ENCODE measurements at places on chromosomes 11 and 22.

GRCh38 chr22:26395926-26396325, 33.1 kb upstream of the ASPHD2 start:
- DNase-seq, result no peak

- DNase-seq, result no peak
Observed at GRCh38 chr11:121246021-121246768, 46.4 kb upstream of the SC5D start.

- DNase-seq, result no peak
Observed at GRCh38 chr11:118618115-118618990, 10.9 kb downstream of the PHLDB1 start.

DNA sequence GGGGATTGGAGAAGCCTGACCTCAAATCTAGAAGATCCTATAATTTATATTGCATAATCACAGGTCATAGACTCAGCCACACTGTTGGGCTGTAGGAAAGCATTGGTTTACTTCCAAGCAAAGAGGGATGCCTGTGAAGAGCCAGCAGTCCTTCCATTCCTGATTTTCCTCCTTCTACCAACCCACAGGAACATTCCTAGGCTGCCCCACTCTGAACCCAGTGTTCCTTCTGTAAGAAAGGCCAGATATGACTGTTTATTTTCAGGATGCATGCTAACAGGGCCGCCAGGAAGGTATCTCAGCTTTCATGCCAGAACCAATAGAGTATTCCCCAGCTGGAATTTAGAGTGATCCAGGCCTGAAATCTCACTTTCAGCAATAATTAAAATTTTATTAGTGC, 197.1 kb downstream of the ETS1 start:
- DNase-seq, result no peak

DNA sequence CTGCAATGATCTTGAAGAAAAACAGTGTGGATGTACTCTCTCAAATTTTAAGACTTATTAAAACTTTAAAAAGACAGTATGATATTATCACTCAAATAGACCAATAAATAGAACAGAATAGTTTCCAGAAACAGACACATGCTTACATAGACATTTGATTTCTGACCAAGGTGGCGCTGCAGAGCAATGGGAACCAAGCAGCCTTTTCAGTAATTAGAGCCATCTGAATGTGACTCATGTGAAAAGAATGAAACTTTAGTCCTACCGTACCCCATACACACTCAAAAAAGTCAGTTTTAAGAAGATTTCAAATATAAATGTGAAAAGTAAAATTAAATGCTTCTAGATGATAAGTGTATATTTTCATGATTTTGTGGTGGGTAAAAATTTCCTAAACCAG, 74.2 kb upstream of the MS4A8 start:
- no peak for DNase-seq

- DNase-seq, result no peak
Observed at GRCh38 chr11:94794287-94795168, 26.4 kb downstream of the AMOTL1 start.

DNA sequence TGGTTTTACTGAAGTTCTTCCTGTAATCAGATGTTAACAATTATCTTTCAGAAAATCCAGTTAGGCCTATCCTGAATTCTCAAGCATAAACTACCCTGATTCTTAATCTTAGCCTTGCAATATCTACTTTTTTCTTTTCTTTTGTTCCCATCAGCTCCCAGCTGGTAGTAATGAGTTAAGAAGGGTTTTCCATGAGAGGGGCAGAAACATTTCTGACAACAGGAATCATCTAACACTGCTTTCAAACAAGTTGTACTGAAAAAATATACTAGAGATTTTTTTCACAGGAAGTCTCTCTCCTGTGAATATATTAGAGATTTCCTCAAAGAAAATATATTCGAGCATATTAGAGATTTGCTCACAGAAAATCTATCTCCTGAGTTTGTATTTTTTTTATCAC, 3.3 kb upstream of the TRIM6 start:
- DNase-seq, result no peak

DNA sequence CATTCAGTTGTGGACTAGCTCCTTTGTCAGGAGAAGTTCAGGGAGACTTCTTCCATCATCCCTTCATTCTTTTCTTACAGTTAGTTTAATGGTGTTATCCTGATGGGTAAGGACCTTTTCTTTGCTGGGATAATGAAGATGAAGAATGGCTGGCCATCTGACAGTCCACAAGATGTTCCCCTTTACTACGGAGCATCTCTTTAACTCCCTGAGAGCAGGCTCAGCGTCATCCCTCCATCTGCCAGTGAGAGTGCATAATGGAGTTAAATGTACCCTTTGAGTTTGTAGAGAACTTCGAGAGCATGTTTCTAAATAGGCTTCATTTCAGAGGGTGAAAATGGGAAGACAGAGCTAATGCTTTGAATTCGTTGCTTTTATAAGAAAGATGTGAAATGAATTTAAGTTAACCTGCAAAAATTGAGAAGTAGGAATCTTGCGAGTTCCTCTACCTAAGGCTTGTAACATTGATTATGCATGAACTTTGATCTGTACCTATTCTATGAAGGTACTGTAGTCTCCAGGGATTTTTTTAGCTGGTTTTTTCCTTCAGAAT, 1.7 kb downstream of the EP300 start:
- DNase-seq, result no peak

DNA sequence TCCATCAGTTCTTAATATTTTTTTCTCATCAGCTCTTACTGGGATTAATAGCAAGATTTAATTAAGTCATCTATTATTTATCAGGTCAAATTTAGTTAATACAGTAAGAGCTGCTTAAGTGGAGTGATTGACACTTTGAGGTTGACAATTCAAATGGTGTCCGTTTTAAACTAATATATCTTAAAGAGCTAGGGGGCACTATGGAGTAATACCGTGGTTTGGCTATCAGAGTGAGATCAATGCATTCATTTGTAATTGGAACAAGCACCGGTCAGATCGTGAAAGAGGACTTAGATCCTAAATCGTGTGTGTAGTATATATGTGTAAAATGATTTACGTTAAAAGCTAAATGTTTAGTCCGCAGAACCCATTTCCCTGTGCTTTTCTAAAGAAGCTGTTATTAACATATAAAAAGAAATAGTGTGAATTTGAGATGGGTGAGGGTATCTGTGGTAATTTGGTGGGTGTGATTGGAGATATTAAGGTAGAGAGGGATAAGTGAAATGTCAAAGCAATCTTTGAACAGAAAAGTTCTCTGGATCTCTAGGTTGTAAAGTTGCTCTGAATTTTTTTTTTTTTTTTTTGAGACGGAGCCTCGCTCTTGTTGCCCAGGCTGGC, 2.3 kb downstream of the SIK2 start:
- DNase-seq, result no peak

GRCh38 chr22:42544686-42545085, 9.1 kb upstream of the SERHL2 start:
- DNase-seq, result no peak

DNA sequence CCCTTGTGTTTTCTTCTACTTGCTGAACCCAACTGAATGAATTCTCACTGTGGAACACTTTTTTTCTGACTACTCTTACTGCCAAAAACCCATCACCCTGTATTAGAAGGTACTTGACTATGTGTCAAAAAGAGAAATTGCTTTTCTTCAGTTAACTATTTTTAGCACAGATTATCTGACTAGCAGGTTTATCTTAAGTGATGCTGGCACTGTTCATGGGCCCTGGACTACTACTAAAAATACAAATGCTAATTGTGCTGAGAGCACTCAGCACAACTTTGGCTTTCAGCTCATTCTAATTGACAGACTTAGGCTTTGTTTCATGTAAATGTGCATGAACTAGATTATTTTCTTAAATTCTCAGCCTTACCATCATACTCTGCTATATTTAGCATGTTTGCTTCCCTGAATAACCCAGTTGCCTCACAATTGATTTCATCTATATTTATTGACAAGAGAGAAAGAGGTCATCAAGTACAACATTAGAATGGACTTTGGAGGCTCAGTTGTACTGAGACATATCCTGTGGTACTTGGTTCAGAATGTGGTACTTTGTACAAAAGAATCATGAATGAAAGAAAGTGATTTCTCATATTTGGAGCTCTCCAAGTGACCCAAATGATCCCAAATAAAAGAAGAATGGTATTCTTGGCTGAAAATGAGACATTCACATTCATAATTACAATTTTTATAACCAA, 478.3 kb downstream of the KCNA4 start:
- DNase-seq, result no peak

DNA sequence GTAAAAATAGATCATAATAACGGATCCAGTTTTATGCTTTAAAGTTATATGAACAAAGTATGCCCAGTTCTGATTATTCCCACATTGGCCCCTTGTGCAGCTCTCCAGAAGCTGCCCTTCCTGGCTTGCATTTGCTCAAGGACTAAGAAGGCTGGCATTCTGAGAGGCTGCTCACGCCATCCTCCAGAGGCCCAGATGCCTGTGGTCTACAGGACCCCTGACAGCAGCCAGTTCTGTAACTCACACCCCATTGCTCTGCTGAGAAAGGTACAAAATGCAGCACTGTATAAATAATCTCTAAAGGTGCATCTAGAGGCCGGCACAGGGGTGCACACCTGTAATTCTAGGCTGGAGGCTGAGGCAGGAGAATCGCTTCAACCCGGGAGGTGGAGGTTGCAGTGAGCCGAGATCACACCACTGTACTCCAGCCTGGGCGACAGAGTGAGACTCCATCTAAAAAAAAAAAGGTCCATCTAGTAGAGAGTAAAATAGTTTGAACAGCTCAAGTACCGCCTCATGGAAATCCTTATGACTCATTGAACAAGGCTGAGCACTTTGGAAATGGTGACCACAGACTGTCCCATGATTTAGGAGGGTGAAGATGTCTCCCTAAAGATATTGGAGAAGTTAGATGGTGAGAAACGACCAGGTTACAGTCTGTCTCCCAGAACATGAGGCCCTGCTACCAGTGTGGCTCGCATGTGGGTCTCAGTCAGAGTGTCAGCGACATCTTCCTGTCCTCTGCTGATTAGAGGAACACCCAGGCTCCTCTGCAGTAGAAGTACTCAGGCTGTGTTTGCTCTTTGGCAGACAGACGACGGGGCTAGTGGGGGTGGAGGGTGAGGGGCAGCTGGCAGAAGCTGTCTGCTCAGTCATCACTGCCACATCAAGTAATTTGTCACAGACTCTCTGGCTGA, 56.3 kb downstream of the KREMEN1 start:
- no peak for DNase-seq

GRCh38 chr11:12680246-12680939, 6.2 kb downstream of the TEAD1 start:
- DNase-seq, result no peak

DNA sequence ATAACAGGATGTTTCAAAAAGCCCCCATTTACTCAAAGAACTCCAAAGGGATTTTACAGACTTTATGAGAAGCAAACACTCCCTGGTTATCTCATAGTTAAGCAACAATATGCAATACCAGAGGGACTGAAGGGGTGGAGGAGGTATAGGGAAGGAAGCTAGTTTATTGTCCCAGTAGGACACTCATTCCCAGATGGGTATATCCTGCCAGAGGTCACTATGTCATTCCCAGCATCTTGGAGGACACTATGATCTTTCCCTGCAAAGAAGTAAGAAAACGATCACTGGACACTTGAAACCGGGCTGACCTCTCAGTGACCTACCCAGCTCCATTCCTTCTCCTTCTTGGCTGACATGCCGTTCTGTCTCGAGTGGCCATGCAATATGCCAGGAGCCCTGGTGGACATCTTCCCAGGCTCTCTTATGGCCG, 114.5 kb downstream of the NAT10 start:
- no peak for DNase-seq

- DNase-seq, result no peak
Observed at GRCh38 chr11:60700689-60701468, 1.5 kb downstream of the MS4A8 start.

DNA sequence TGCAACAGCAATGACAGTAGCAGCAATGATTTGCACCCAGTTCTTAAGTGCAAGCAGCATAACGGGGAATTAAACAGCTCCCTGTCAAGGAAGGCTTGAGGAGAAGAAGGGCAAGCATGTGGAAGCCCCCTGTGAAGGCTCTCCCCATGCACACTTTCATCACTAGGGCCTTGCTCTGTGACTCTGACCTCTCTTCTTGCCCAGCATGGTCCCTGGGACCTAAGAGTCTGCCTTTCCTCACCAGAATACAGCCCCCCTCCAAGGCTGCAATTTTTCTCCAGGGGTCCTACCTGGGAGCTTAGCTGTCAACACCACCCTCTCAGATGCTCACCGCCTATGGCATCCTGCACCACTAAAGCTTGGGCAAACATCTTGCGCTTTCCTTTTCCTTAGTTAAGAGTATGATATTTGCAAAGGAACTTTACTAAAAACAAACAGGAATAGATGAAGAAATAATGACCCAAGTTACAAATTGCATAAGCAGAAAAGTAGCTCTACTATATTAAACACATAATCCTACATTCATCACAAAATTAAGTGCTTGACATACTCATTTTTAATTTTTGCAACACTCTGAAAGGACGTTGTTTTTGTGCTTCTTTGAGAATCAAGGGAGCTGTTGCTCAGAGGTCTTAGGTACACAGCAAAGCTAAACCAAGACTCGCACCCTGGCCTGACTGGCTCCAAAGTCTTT, 187.6 kb downstream of the ADAMTS15 start:
- no peak for DNase-seq

- no peak for DNase-seq
Observed at GRCh38 chr11:110921742-110922521, 209.7 kb upstream of the ARHGAP20 start.

- DNase-seq, result no peak
Observed at GRCh38 chr22:22738959-22739585, 94.7 kb downstream of the GGTLC2 start.

GRCh38 chr11:107250017-107250416, 207.6 kb downstream of the CWF19L2 start:
- DNase-seq, result no peak

DNA sequence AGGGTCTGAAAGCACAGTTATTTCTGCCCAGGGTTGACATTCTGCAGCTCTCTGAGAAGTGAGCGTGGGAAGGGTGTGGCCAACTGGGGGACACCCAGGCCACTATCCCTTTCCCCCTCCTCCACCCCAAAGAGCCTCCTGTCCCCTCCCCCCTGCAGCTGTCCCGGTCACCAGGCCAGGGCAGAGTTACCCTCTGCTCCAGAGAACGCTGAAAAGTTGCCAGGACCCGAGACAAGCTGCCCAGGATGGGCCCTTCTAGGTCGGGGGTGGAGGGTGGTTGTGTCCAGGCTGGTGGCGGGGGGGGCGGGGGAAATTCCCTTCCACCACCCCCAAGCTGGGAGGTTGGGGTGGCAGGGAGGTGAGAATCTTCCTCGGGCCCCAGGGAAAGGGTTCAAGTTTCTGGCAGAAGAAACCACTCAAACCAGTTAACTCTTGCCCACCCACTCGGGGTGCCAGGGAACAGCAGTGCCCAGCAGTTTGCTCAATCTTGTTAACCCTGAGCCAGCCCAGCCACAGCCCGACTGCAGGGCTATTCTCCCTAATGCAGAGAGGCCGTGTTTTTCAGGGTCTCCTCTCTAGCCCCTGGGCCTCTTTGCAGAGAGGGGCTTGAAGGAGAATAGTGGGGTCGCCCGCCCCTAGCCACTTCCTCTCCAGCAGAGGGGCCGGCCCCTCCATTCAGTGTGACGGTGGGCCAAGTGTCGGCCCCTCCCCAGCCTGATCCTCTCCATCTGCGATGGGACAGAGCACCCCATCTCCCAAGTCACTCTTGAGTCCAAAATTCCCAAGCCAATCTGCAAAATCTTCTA, 697 bp downstream of the LGALS1 start:
- no peak for DNase-seq

GRCh38 chr11:92670308-92670890, 299.1 kb upstream of the MTNR1B start:
- no peak for DNase-seq
